ENCODE measurements at places on chromosomes 12 and 14.

GRCh38 chr14:20714593-20715250 lies 26.2 kb downstream of the ANG start:
- peak; percentile 7 for DNase-seq

DNA sequence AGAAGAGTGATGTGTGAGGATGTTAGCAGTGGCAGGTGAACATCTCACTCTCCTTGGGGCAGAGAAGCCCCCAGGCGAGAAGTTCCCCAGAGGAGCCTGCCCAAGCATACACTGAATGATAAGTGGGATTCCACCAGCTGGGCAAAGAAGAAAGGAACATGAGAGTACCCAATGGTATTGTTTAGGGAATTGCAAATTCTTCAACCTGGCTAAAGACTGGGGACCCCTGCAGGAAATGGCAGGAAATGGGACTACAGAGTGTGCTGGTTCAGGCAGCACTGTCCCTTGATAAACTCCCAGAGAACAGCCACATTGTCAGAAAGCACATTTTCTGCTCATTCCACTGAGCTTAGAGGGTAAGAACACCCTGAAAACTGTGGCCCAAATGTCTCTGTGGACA lies 121.3 kb downstream of the RPS29 start:
- no peak for DNase-seq

- no peak for DNase-seq
Observed at GRCh38 chr14:101116065-101116464, 212.5 kb upstream of the RTL1 start.

GRCh38 chr12:47272412-47273190 lies 192.8 kb upstream of the AMIGO2 start:
- DNase-seq = no peak

GRCh38 chr14:98227727-98228111 lies 1044.3 kb downstream of the BCL11B start:
- no peak for DNase-seq

- DNase-seq = no peak
Observed at GRCh38 chr12:32448586-32448985, 49.2 kb downstream of the FGD4 start.

GRCh38 chr14:65006261-65006721 lies 19.6 kb downstream of the FNTB start:
- no peak for DNase-seq

GRCh38 chr12:46493150-46493833 lies 120.7 kb upstream of the SLC38A2 start:
- DNase-seq = no peak

DNA sequence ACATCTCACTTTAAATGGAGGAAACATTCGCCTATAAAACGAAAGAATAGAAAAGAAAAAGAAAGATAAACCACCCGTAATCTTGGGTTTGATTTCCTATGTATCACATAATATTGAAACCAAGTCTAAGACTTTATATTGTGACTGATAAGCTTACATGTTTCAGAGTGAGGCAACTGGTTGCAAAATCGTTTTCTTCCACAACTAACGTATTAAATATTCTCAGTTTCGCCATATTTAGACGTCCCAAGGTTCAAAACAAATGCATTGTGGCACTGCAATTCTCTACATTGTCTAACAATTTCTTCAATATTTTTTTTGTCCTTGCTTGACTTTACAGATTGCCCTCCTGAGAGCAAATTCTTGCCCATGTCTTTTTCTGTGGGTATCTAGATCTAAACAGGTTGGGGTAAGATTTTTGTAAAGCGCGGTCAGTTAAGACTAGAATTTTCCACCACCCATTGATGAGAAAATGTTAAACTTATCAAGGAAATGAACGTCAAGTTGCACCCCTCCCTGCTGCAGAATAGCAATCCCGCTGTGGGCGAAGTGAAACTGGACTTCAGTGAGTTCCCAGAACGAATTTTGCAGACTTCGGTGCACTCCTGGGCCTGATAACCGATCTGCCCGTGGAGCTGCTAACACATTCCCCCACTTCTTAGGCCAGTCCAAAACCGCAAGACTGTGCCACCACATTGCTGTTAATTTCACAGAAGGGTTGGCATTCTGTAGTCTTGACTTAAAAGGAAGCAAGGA lies 2.7 kb downstream of the TBX3 start:
- DNase-seq = no peak

- no peak for DNase-seq
Observed at GRCh38 chr14:51691176-51691575, 39.5 kb downstream of the FRMD6 start.

DNA sequence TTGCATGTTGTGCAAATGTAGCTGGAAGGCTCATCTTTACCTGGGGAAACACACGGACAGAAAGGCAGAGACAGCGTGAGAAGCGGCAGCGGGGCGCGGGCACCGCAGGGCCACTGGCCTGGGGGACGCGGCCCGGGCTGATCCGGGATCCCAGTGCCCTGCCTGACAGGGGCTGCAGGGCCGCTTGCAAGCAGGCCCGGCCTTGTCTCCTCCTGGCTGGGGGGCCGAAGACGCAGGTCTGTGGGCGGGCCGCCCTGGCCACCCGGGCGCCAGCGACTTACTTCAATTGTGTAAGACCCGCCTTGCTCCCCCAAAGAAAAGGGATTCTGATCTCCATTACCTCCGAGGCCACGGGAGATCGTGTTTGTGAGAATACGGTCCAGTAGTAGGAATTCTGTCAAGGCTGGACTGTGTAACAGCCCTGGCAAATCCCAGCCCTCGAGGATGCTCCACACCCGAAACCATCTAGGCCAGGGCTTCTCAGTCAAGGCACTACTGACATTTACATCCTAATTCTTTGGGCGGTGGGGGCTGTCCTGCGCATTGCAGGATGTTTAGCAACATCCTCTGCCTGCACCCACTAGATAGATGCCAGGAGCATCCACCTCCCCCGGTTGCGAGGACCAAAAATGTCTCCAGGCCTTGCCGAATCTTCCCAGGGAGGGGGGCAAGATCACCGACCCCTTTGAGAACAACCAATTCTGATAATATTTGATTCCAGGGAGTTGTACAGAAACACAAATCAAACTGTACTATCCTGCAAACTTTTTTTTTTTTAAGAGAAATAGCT lies 95.6 kb downstream of the BCL11B start:
- DNase-seq = no peak

DNA sequence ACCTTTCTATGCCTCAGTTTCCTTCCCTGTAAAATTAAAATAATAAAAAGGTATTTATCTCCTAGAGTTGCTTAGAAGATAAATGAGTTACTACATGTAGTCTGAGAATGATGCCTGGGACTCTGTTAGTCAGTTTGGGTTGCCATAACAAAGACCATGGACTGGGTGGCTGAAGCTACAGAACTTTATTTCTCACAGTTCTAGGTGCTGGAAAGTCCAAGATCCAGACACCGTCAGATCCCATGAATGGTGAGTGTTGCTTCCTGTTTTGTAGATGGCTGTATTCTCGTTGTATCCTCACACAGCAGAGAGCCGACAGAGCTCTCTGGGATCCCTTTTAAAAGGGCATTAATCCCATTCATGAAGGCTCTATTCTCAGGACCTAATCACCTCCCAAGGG lies 64.0 kb upstream of the LTA4H start:
- DNase-seq = no peak

GRCh38 chr12:52022841-52023181 lies 16.1 kb downstream of the TAMALIN start:
- no peak for DNase-seq

DNA sequence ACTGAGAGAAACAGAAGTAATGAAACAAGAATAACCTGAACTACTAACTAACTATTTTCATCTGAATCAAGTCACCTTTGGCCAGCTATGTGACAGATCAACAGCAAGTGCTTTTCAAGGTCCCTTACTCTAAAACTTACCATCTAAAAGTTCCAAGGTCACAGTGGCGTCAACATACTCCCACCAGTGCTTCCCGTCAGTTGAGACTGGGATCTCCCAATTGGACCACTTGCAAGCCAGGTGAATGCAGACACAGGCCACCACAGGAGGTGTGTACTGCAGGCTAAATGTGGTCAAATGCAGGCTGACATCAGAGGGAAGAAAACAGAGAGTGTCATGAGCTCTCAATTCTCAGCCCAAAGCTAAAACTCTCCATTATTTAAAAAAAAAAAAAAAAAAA lies 13.8 kb upstream of the KANSL2 start:
- no peak for DNase-seq

- peak; percentile 71 for DNase-seq
Observed at GRCh38 chr12:89051065-89051677, 301.1 kb downstream of the DUSP6 start.

DNA sequence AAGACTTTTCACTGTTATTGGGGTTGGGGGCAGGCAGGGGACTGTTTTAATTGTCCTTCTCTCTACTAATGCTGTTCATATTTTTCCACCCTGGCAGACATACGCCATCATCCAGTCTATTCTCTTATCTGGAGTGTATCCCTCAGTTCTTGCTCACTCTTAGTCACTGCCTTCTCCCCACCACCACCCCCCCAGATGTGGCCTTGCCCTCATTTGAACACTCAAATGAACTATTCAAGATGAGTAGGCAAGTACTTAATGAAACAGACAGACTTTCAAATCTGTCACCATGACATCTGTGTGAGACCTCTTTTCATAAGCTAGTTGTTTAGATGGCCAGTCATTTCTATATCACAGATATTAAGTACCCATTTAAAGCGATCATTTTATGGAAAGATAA lies 10.1 kb downstream of the NUDT4 start:
- no peak for DNase-seq

- no peak for DNase-seq
Observed at GRCh38 chr14:88804035-88804434, 11.3 kb upstream of the EML5 start.

- no peak for DNase-seq
Observed at GRCh38 chr12:62899568-62900390, 35.2 kb downstream of the PPM1H start.

DNA sequence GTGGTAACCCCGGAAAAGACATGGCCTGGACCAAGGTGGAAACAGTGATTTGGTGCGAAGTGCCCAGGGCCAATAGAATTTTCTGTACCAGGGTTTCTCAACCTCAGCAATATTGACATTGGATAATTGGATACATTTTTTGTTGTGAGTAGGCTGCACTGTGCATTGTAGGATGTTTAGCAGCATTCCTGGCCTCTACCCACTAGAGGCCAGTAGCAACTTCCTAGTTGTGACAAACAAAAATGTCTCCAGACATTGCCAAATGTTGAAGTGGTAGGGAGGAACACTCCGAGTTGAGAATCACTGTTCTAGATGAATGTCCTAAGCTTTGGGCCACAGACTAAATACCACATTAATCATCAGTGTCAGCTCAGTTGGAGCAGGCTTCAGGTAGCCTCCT lies 6.2 kb upstream of the CGRRF1 start:
- DNase-seq = peak; percentile 16

- no peak for DNase-seq
Observed at GRCh38 chr12:75478116-75478794, 2.3 kb upstream of the GLIPR1 start.

DNA sequence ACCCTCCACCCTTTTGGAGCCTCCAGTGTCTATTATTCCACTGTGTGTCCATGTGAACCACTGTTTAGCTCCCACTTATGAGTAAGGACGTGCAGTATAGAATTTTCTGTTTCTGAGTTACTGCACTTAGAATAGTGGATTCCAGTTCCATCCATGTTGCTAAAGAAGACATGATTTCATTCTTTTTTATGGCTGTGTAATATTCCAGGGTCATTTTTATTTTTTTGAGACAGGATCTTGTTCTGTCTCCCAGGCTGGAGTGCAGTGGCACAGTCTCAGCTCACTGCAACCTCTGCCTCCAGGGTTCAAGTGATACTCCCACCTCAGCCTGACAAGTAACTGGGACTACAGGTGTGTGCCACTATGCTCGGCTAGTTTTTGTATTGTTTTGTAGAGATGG lies 31.6 kb downstream of the EML1 start:
- DNase-seq = no peak

- no peak for DNase-seq
Observed at GRCh38 chr12:52199294-52199919, 7.6 kb upstream of the KRT80 start.

DNA sequence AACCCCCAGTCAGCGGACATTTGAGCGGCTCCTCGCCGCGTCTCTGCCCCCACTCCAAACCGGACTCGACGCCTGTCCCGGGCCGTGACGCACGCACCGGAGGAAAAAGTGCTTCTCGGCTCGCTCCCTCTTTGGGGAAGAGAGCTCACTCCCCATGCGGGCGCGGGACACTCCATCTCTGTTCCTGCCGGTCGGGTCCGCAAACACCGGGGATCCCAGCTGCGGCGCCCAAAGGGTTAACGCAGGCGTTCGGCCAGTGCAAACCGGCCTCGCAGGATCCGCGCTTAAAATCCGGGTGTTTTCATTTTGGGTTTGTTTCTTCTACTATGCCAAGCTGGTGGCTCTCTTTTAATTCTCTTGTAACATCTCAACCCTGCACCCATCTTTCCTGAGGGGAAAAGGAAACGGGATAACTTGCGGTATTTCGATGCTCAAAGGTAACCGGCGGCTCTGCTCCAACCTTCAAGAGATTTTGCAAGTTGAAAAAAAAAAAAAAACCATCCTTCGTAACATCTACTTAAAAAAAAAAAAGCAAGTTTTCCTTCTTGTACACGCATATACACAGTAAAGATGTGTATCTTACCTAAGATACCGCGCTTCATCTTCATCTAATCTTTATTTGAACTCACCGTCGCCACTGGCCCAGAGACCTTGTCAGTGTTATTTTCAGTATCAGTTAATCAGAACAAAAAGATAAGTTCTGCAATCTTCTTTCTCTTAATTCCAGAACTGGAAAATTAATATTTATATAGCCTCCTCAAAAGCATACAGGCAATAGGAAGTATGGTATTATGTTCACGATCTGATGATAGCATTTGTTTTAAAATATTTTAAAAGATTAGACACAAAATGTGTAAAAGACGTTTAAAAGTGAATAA lies 1.6 kb upstream of the ATP2B1 start:
- peak; percentile 33 for DNase-seq

DNA sequence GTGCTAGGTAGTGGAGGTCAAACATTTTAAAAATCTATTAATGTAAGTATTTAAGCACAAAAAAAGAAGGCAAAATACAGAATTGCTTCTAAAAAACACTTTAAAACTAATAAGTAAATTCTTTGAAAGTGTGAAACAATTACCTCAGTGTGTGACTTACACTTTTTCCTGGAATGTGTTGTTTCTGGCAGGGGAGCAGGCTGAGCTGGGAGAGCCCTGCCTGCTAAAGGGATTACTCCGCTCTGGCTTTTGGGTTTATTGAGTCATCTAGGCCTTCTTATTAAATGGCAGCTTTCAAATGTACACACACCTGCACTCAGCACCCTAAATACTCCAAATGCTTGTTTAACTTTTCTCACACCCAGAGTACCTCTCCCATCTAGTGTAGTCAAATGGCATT lies 279.8 kb downstream of the AKAP6 start:
- DNase-seq = no peak

DNA sequence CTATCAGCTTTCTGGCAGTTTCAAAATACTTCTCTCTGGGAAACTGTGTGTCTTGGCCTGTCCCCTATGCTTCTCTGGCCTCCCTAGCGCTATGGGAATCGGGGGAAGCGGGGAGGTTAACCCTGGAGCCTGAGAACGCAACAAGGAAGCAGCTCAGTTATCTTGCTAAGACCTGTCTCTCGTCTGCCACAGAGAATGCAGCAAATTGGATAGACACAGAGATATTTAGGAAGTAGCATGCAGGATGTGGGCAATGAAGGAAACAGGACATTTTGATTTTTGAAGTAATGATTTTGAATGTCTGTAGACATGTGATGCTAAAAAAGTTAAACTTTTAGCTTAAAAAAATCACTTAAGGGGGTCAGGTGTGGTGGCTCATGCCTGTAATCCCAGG lies 6.6 kb upstream of the CALCOCO1 start:
- no peak for DNase-seq

GRCh38 chr12:3218228-3219171 lies 141.3 kb downstream of the TSPAN9 start:
- DNase-seq = peak; percentile 57

Data from NCI-H446 (cell line).